Fibroblast of skin of scalp (primary cell): ENCODE measurements at places on chromosomes 13 and 19.
A peak's percentile ranks its signal among the peaks of the same experiment; 100 is the strongest.

GRCh38 chr13:67792151-67792676 is 562.1 kb upstream of the PCDH9 start:
- DNase-seq = no peak

- peak; percentile 12 for DNase-seq
Measured at GRCh38 chr13:81184556-81185265, 843.8 kb upstream of the SPRY2 start.

- DNase-seq = peak; percentile 12
Measured at GRCh38 chr13:39506559-39507390, 96.2 kb downstream of the LHFPL6 start.

DNA sequence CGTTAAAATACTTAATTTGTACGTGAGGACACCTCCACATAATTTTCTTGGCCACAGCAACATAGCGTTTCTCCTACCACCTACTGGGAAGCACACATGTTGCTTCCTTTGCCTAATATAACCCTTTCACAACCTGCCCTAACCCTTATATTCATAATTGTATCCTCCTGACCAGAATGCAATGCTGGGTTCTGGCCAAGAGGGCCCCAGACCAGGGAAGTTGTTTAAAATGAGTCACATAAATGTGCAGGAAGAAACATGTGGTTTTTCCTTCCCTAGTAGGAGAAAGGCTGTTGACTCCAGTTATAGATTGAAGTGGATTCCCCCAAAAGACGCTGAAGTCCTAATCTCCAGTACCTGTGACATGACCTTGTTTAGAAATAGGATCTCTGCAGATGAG is 187.3 kb downstream of the NUFIP1 start:
- DNase-seq = peak; percentile 73

DNA sequence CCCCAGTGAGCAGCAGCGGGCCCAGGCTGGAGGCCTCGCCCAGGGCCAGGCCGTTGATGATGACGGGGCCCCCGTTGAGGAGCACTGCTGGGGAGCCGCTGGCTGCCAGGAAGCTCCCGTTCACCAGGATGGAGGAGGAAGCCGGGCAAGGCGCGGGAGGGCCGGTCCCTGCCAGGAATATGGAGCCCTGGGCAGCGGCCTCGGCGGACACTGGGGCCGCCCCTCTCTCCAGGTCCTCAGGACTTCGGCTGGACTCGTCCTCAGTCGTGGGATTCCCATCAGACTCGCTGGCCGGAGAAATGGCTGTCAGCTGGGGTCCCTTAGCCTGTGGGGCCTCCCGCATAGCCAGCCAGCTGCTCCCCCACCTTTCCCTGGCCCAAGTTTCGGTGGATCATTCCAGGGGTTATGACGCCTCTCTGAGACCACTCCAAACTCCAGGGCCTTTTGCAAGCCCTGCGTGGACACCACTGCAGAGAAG is 2.1 kb downstream of the SIX5 start:
- DNase-seq = no peak

GRCh38 chr13:105960326-105960725 is 575.1 kb downstream of the EFNB2 start:
- no peak for DNase-seq
